NCI-H1694 (cell line): ENCODE measurements at places on chromosomes 13 and 19.

GRCh38 chr13:94112227-94112626 lies 367.3 kb downstream of the DCT start:
- DNase-seq: no peak

DNA sequence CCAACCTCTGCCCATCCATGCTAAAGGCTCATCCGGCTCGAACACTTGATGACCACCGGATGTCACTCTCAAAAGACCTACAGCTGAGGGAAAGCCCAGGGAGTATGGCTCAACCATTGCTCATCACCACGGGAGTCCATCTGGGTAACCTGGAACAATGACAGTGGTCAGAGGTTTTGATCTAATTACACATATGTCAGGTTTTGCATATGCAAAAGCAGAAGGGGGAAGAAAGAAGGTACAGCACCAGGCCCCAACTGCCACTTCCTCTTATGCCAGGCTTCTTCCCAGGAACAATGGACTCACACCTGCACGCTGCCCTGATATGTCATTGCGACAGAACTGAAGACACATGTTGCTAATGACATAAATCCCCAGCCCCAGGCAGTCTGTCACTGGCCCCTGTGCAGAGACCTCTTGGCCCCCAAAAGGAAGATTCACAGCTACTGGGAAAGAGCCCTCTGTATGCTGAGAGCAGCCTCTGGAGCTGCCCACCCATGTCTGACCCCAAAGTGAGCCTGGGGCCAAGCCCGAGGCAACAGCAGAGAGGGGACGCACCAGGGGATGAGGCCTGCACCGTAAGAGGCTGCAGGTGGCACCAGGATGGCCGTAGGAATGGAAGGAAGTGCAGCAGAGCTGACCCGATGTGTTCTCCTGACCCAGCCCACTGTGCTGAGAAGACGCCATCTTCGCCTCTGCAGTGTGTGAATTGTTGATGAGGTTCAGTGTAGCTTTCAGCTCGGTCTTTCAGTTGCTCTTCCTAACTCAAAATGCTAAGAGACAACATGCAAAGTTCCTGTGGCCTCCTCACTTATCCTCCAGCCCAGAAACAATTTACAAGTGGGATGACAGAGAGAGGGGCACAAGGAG lies 26.3 kb downstream of the EPS15L1 start:
- no peak for DNase-seq

DNA sequence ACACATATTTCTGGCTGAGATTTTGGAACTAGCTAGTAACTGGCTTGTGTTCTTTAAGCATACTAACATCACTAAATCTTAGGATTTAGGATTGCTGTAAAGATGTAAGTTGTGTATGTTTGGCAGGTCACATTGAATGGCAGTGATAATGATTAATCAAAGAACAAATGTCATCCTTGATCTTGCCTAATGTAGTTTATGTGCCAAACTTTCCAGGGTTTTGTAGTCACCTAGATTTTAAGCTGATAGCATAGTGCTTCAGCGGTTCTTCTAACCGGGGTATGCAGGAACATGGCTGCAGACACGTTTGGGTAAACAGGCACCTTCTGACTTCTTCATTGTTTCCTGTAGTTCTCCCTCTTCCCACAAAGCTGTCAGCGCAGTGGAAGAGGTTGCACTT lies 9.7 kb downstream of the CLN5 start:
- DNase-seq: no peak

GRCh38 chr13:70568571-70568970 lies 460.3 kb upstream of the KLHL1 start:
- peak; percentile 66 for DNase-seq

DNA sequence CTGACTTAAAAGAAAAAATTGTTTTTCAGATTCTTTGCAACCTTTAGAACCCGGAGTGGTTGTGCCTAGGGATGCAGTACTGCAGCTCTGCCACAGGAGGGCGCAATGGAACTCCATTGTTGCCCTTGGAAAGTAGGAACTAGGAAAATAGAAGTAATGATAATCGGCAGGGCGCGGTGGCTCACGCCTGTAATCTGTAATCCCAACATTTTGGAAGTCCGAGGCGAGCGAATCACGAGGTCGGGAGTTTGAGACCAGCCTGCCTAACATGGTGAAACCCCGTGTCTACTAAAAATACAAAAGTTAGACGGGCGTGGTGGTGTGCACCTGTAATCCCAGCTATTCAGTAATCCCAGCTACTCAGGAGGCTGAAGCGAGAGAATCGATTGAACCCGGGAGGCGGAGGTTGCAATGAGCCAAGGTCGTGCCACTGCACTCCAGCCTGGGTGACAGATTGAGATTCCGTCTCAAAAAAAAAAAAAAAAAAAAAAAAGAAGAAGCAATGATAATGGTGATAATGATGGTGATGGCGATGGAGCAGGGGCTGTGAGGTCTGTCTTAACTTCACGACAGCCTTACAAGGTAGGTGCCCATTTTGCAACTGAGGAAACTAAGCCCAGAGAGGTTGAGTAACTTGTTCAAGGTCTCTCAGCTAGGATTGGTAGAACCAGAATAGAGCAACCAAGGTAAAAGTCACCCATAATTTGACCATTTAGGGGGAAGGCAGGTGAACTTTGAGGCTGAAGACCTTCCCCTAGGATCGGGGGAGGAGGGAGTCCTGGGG lies 5.5 kb upstream of the ADAMTS10 start:
- DNase-seq: peak; percentile 7

DNA sequence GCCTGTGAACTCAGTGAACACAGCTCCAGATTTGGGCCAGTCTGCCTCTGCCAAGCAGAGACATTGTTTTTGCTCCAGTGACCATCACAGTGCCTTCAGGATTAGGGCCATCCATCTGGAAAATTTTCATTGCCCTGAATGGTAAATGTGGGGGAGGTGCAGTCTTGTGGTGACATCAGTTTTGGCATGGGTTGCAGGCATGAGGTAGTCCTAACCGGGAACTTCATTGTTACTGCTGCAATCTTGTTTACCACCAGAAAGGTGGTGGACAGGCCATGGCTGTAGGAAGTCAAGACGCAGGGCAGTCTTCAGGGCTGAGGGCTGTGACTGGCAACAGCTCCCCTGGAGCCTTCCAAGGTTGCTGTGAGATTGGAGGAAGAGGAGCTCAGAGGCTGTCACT lies 55.2 kb downstream of the SPATA13 start:
- no peak for DNase-seq

- DNase-seq: no peak
These were observed 545 bp downstream of the RAD23A start for GRCh38 chr19:12946092-12946721.

GRCh38 chr13:109626386-109627171 lies 159.8 kb downstream of the IRS2 start:
- no peak for DNase-seq

GRCh38 chr13:24269821-24270220 lies 39.6 kb upstream of the C1QTNF9 start:
- DNase-seq: no peak

DNA sequence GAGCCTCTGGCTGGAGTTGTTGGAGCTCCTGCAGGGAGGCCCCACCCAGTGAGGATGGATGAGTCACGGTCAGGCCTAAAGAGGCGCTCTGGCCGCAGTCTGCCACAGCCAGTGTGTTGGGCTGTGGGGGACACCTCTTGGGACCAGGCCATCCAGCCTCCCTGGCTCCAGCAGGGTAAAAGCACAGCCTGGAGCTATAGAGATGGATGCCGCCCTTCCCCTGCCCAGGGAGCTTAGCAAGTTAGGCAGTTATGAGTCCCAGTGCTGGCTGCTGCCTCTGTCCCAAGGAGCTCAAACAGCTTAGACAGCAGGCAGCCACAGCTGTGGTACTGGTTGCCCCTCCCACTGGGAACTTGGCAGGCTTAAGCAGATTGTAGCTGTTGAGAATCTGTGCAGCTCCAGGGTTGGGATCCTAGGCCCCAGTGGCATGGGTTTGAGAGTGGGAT lies 100.9 kb downstream of the NDFIP2 start:
- DNase-seq: peak; percentile 53

GRCh38 chr13:24083141-24083540 lies 77.4 kb upstream of the SPATA13 start:
- no peak for DNase-seq

GRCh38 chr13:28597641-28598040 lies 61.3 kb upstream of the POMP start:
- no peak for DNase-seq

GRCh38 chr19:3378352-3379150 lies 12.2 kb downstream of the NFIC start:
- no peak for DNase-seq

DNA sequence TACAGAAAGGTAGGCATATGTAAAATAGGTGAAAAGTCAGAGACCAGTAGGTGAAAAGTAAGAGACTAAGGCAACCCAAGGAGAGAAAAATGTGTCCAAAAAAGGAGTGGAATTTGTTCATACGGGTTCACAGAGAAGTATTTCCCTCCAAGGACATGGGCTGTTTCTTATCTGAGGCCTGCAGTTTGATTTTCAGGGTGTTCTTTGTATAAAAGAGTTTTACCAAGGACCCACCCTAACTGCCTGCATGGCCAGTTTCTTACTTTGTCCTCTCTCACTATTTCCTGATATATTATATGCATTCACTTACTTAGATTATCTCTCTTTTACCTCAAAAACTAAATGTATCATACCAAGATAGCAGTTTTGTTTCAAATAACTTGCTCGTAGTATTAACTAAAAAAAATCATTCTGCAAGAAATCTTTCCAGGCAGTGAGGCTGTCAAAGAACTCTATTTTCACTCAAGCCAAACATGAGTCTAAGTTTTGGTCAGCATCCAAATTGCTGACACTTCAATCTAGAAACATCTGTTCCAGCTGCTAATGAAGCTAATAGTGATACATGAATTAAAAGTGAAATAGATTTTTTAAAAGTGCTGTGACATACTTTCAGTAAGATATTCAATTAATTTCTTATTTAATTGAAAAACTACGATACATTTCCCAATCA lies 141.4 kb upstream of the SGCG start:
- no peak for DNase-seq

DNA sequence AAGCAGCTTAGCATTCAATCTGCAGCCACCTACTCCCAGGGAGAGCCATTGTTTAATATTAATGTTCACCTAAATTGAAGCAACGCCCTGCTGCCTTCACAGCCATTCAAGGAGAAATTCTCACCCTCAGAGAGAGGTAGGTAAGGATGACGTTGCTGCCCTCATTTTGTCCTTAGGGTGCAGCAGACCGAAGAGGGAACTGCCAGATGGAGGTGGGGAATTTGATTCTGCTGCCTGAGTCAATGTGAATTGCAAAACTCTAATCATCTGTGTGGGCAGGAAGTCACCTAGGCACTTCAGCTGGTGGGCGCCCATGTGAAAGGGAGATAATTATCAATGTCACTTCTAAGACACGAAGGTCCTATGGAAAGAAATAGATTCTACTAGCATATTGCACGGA lies 503.4 kb downstream of the TBC1D4 start:
- DNase-seq: no peak

- DNase-seq: no peak
These were observed 2.5 kb downstream of the SGCG start for GRCh38 chr13:23183292-23183691.

DNA sequence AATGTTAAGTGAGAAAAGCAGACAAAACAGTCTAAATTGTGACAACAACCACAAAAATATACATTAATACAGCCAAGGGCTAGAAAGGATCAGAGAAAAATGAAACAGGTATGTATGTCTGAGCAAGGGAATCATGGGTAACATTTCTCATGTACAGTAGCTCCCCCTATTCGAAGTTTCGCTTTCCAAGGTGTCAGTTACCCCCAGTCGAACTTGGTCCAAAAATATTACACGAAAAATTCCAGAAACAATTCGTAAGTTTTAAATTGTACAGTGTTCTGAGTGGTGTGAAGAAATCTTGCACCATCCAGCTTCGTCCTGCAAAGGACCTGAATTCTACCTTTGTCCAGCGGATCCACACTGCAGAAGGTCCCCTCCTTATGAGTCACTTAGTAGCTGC lies 1.8 kb upstream of the RNASEH2B start:
- DNase-seq: no peak

- no peak for DNase-seq
These were observed 6.6 kb upstream of the S1PR2 start for GRCh38 chr19:10237702-10238101.
